Activated CD4-positive, alpha-beta T cell treated with anti-CD3 and anti-CD28 coated beads, Interleukin-2, amount 50 U/mL, for 4 hours (primary cell): ENCODE measurements at places on chromosomes 12 and 14.

DNA sequence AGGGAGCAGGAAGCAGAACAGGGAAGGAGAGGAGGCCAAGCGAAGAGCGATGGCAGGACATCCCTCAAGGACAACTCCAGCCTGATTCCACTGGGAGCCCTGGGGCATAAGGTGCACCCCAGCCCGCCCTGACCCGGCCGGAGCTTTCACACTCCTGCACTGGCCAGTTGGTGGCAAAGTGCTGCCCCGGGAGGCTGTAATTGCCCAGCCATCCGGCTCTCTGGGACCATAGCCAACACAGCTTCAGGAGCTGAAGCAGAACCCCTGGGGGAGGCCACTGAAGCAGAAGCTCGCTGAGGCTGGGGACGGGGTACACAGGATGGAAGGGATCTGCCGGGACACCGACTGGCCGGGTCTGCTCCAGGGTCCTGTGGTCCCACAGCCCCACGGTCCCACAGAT, 41.9 kb upstream of the BEGAIN start:
- no peak for DNase-seq

DNA sequence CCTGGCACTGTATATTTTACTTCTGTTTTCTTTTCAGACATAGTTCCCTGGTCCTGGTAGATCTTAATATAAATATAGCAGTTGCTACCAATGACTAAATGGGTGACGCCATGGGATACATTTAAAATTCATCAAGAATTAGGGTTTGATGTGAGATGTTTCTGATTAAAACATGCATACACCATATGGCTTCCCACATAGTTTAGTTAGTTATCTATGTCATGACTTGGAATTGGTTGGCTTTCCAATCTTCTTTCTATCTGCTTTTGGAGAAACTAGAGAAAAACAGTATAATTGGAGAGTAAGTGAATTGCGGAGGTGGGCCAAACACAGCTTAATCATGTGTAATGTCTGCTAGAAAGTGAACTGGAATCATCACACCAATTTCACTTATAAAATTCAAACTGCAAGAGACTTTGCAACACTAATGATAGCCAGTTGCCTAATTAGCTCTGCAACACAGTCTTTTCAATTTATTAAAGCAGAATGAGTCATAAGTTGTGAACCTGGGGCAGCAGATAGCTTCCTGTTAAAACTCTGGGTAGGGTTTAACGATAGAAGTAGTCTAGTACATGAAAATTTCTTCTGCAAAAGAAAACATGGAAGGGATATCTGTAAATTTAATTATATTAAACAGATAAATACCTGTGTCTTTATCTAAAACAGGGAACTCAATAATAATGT, 295.2 kb downstream of the SLC16A7 start:
- no peak for DNase-seq

DNA sequence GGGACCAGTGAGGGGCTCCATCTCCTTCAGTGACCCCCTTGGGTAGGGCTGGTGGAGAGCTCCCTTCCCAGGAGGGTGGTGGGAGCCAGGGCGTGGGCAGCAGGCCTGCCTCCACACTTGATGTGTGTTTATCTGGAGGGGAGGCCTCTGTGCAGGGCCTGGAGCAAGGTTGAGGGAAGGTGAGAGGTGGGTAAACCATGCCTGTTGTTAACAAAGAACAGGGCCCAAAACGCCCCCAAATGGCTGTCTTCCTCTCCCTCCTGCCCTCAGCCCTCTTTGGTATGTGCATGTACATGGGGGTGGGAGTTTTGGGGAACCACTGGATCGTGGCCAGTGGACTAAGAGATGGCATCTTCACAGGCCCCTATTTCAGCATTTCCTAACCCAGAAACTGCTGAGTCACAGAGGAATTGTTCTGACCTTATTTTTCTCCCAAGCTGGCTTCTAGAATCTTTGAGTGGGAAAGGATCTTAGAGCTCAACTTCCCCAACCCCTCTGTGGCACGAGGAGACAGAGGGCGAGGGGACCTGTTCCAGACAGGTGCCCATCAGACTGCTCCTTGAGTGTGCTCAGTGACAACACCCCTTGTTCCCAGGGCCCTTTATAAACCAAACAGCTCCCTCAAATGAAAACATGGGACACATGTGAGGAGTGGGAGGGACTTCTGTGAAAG, 3.6 kb downstream of the SLC48A1 start:
- no peak for DNase-seq

GRCh38 chr12:45553204-45553603, 176.3 kb upstream of the ARID2 start:
- DNase-seq = no peak

DNA sequence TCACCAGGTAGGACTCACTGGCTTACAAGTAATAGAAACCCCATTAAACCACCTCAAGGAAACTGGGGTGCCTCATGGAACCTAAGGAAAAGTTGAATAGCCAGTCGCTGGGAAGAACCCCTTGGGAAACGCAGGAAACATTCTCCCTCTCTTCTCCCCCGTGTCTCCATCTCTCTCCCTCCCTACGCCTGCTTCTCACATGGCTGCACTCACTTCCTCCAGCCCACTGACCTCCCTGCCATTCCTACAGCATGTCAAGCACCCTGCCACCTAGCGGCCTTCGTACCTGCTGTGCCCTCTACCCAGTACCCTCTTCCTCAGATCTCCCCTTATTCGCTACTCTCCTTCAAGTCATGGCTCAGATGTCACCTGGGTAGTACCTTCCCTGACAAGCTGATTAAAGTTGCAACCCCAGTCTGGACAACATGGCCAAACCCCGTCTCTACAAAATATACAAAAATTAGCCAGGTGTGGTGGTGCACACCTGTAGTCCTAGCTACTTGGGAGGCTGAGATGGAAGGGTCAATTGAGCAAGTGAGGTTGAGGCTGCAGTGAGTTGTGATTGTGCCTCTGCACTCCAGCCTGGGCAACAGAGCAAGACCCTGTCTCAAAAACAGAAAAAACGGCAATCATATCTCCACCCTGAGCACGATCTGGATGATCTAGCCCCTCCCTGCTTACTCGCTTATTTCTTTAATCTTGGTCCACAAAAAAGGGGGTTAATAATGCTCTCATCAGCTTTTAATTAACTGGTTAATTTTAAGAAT, 6.4 kb upstream of the DTX1 start:
- DNase-seq = no peak

DNA sequence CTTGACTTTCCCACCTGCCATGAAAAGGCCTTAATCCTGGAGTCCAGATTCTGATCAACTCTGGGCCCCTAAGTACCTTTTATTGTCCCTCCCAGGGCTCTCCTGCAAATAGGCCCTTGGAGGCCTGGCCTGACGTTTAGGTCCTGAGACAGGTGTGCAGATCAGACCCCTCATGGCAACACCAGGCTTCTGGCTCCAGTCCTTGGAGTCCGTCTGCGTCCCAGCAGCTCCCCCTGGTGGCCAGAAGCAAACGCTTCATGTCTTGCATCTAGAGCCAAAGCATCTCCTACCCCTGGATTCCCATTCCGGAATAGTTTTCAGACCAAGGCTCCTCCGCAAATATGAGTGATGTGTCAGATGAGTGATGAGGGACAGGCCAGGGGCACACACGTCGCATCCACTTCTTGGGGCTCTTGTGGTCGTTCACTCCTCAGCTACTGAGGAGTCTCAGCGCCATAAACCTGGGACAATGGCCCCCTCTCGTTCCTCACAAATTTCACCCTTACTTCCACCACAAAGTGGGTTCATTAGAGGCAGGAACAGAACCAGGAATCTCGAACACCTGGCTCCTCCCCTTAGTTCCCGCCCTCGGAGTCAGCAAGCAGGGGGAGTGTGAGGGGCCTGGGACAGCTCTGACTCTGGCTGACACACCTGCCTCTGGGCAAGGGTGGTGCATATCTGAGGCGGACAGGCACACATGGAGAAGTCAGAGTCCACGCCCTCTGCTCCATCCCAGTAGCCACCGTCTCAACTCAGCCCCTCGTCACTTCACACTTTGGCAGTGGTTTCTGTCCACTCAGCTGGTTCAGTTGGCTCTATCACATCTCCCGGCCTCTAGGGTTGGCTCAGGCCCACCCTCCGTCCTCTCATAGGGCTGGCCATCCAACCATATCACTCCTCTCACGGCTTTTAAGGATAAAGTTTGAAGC, 77.9 kb upstream of the PWP1 start:
- DNase-seq = peak; percentile 79

- no peak for DNase-seq
Measured at GRCh38 chr14:104025534-104025933, 60.0 kb upstream of the ASPG start.

GRCh38 chr12:38399711-38400206, 83.2 kb downstream of the ALG10B start:
- DNase-seq = no peak

GRCh38 chr14:20905676-20906075, 14.5 kb downstream of the RNASE3 start:
- DNase-seq = no peak

GRCh38 chr12:50222275-50222783, 55.2 kb upstream of the CERS5 start:
- no peak for DNase-seq

- no peak for DNase-seq
Measured at GRCh38 chr12:93127582-93128331, 198.7 kb upstream of the EEA1 start.

- peak; percentile 8 for DNase-seq
Measured at GRCh38 chr12:66269757-66270383, 32.4 kb upstream of the HELB start.

GRCh38 chr12:31008241-31008761, 65.4 kb upstream of the DDX11 start:
- no peak for DNase-seq

DNA sequence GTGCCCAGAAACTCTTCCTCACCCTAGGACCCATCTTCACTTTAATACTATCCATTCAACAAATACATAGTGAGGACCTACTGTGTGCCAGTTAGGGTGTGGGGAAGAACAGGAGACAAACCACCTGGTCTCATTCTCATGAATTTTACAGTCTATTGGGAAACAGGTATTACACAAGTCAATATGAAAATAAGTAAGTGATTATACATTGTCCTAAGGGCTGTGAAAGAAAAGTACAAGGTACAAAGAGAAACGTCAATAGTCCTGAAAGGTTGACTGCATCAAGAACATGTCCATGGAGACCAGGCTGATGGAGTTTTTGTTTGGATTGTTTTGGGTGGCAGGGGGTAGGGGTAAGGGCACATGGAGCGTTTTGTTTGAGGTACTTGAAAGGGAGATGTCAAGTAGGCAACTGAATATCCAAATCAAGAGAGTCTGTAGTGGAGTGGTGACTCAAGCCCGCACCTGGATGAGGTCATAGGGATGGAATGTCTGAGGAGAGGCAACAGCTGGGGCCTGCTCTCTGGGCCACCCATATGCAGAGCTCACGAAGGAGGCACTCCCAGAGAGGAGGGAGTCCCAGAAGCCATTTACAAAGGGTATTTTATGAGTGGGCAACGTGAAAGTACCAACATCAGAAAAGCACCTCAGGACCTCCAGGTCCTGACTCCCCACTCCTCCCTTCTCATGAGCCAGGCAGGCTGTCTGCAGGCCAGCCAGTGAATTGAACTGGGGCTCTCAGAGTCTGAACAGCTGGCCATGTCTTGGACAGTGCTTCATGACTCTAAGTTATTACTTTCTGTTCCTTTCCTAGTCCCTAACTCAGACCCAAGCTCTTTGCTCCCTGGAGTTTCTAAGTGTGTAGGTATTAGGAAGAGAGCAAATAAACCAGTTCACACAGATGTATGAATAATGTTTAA, 272.0 kb downstream of the ZFP36L1 start:
- DNase-seq = no peak

- no peak for DNase-seq
Measured at GRCh38 chr12:104730763-104731162, 227.3 kb downstream of the SLC41A2 start.

DNA sequence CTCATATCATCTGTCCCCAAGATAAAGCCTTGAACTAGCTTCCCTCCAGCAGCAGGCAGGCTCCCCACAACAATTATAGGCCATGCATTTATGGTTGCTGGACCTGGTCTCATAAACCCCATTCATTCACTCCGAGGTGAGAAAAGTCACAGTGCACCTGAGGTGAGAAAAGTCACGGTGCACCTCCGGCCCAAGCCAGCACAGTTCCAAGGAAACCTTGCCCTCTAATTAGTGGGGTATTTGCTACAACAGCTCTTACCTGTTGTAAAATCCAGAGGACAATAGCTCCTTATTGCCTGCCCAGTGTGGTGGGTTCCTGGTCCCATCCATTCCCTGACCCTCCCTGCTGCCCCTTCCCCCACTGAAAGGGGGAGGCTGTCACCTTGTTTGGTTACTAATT, 65.6 kb downstream of the FBXL14 start:
- no peak for DNase-seq

- DNase-seq = no peak
Measured at GRCh38 chr12:110266980-110267620, 13.9 kb upstream of the ATP2A2 start.

DNA sequence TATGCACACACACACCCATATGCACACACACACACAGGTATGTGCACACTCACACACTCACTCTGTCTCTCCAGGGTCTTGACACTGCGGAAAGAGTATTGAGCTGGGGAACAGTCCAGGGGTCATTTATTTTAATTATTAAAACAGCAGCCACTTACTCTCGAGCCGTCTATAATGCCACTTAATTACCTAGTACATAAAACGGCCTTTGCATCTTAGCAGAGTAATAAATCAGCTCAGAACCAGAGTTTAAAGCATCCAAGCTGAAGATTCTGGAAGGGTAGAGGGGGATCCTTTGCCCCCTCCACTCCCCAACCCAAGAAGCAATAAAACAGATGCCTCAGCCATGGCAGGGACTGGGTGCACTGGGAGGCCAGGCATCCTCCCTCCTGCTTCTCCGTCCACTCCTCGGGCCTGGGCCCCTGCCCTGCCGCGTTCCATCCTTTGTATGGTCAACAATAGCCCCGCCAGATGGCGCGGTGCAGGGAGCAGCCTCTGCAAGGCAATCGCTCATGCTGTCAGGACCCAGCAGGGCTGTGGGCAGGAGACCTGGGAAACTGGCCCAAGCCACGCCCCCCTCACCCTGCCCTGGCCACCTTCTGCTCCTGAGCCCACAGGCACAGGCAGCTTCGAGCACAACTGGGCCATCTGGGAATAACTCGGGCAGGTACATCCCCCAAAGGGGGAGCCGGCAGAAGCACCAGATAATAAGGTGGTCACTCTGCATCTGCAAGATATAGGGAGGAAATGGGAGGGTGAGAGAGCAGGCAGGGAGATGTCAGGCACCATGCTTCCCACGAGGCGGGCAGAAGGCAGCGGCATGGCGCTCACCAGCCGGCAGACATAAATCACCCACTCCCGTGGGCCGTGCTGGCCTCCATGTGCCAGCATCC, 40.9 kb downstream of the CCDC85C start:
- DNase-seq = no peak

- no peak for DNase-seq
Measured at GRCh38 chr12:110850762-110851161, 4.0 kb downstream of the CCDC63 start.

GRCh38 chr12:169528-170370, 44.2 kb downstream of the SLC6A12 start:
- DNase-seq = no peak

DNA sequence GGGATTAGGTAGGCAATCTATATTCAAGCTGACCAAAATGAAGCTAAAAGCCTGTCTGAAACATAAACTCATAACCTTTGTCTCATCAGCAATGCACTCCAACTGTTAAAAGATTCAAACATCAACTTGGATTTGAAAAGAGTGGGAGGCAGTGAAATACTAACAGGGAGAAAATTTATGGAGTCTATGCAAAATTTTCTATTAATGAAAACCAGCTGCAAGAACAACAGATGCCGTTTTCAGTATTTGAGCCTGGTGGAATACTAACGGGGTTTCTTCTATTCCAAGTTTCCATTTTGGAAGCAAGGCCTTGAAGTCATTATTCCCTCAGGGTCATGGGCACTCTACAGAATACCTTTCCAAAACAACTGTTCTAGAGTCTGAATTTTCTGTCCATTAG, 88.3 kb downstream of the LRP6 start:
- no peak for DNase-seq
